HFFc6 (cell line): ENCODE measurements at places on chromosomes 5 and 9. TPM values are rescaled to one million over a fixed set of nuclear protein-coding genes. Genes with fewer than 3 reads are reported as not detected.

DNA sequence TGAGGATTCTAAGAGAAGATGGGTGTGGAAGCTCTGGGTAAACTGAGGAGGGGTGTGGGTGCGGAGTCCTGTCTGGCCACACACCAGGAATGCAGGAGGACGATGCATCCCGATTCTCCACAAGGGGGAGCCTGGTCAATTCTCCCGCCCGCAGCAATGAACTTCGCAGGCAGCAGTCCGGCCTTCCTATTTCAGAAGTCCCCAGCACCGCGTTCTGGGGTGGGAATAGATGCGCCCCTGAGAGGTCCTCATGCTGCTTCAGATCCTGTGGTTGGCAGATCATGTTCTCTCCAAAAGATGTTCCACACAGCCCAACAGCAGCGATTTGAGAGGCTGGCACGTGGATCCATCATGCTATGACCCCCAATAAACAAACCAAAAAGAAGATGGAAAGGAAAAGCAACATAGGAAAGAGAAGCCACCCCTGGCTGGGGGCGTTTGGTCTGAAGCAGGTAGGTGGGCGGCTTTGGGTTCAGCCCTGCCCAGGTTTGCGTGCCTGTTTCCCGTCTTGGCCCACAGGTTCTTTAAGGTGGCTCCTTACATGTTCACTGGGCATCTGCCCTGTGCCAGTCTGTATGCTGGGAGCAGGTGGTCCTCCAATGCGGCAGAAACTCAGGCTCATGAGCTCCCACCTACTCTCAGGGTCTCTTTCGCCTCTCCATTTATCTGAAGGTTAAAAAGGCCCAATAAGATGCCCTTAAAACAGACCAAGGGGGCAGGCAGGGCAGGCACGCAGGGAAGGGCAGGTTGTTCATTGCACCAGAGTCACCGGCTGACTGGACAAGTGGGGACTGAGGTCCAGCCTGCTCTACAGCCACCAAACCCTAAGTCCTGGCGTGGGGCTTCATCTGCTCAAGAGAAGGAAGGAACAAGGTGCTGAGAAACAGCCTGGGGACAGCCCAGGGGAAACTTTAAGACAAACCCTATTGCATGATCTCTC is 171.6 kb downstream of the PAX5 start:
- peak; percentile 21 for DNase-seq

The TEX48 gene
- total RNA-seq: not detected in 2 replicates

The OR1B1 gene
- not detected in 3 replicates for total RNA-seq

DNA sequence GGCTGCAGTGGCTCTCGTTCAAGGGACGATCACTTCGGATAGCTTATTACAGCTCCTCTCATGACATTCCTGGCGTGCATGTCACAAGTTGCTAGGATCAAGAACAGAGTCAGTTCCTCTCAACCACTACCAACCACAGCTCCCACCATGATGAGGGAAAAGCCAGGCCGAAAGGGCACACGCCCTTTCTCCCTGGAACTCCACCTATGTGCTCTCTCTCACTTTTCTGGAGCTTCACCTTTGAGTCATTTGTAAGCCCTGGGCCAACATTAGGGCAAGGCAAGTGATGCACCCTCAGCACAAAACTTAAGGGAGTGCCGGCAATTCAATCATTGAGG is 1.6 kb downstream of the SPACA9 start:
- no peak for DNase-seq

DNA sequence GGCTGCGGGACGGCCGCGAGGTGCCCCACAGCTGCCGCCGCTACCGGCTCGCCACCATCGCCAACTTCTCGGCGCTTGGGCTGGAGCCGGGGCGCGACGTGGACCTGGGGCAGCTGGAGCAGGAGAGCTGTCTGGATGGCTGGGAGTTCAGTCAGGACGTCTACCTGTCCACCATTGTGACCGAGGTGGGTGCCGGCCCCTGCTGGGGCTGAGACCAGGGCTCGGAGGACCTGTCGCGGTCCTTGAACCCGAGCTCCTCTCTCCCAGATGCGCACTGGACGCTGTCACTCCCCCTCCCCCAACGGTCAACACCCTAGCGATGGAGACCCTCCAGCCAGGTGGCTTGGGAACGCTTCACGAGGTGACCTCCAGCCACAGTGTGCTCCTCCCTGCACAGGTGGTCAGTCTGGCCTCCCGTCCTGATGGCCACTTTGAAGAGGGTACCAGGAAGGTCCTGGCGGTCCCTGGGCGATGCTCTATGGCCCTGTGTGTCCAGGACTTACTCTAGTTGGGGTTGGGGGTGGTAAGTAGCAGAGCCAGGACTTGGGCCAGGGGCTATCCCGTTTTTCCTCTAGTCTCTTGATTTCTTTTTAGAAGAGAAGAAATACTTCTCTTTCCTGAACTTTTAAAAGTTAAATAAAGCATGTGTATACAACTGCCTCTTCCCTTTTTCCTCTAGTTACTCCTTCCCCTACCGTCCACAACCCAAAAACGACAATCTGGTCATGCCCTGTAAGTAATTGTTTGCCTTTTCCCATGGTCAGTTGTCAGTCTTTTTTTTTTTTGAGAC is 866 bp downstream of the SLC22A5 start:
- no peak for DNase-seq

The C9orf50 gene
- 0.32 to 0.60 TPM in 2 of 3 replicates, not detected in the other for total RNA-seq

- DNase-seq: no peak
Observed at GRCh38 chr5:180212363-180213255, 3.6 kb upstream of the RASGEF1C start.

DNA sequence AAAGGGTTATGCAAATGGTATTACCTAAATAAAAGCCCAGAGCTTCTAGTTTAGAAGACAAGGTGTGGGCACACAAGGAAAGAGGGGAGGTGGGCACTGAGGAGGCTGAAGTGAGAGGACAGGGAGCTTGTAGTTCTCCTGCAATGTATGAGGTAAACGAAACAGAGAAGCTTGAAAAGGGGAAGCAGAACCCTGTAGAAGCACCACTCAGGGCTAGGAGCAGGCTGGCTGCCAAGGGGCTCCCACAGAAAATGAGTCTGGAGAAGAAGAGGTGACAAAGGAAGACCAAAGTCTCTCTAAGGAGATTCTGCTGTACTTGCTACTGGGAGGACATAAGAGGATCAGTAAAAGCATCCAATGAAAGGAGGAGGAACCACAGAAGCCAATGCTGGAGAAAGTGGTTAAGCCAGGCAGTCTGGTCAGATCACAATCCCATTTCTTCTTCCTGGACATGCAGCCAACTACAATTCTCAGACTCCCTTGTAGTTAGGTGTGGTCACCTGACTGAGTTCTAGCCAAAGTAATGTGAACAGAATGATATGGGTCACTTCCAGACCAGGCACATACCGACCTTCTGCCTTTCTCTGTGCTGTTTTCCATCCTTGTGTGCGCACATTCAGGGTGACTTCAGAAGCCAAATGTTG is 174.5 kb upstream of the MAP3K1 start:
- no peak for DNase-seq

DNA sequence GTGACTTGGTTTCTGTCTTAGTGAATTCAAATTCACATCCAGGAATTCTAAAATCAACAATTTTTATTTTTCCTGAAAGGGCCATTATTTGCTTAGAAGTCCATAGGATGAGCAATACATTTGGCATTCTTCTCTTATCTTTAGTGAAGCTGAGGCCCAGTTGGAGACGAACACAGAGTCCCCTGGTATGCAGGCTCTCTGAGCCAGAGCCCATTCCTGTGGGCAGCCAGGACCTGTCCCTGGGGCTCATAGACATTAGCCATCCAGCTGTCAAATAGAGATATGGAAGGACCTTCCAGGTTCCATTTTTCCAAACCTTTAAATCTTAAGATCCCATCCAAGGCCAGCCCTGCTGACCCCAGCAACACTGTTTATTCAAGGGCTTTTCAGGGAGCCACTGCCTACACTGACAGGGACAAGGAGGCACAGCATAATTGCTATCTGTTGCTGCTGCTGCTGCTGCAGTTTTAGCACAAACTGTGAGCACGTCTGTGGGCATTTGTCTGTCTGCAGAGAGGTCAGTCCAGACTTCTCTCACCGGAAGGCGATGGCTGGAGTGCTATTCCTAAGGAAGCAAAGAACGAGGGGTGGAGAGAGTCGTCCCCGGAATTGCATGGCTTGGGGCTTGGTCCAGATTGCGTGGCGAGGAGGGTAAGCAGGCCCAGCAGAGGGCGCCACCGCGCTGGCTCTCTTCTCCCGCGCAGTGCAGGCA is 639.0 kb downstream of the CCDC171 start:
- DNase-seq: peak; percentile 82

The FRMPD1 gene
- not detected in 3 replicates for total RNA-seq

The SLC6A7 gene
- not detected in 3 replicates for total RNA-seq

- DNase-seq: no peak
Observed at GRCh38 chr5:174729075-174729680, 4.8 kb downstream of the MSX2 start.

GRCh38 chr5:25107853-25108252 is 463.1 kb upstream of the CDH10 start:
- DNase-seq: no peak

- DNase-seq: no peak
Observed at GRCh38 chr5:150661086-150661485, at the start of gene MYOZ3. MYOZ3 (plus strand) TSS chr5:150661251; CDS start chr5:150662942, 1,691 bp downstream.

- DNase-seq: no peak
Observed at GRCh38 chr5:128002425-128002824, 81.1 kb upstream of the SLC12A2 start.
